NCI-H1048 (cell line): ENCODE measurements at places on chromosomes 16 and 17.

GRCh38 chr16:77250400-77250799 is 51.2 kb downstream of the SYCE1L start:
- no peak for DNase-seq

- no peak for DNase-seq
Measured at GRCh38 chr17:56581635-56582627, 11.6 kb upstream of the NOG start.

GRCh38 chr17:50949989-50950877 is 84.1 kb upstream of the TOB1 start:
- DNase-seq = no peak

GRCh38 chr17:14777291-14777690 is 476.4 kb downstream of the HS3ST3B1 start:
- no peak for DNase-seq

DNA sequence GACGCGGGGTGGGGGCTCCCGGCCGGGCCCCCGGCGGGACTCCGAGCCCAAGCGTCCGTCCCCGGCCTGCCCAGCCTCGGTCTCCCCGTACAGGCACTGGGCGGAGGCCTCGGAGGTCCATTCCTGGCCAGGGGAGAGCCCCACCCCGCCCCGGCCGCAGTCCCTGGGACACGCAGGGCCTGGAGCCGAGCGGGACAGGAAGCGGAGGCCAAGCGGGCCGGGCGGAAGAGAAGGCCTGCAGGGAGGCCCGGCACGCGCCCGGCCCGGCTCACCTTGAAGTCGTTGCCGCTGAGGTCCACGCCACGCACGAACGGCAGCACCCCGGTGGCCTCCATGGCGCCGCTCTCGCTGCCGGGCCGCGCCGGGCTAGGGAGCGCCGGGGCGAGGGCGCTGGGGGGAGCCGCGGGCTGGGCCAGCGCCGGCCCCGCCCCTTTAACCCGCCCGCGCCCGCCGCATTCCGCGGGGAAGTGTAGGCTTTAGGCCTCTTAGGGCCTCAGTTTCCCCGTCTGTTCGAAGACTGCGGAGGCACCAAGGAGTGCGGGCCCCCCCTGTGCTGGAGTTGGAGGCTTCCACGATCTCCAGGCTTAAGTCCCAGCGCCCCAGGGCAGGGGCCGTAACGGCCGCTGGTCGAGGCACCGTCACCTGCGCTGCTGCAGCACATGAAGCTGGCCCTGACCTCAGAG is at the start of gene FLII:
FLII (minus strand) TSS at position 383 of the 683 bp plus-strand sequence; CDS start at position 335, 48 bp downstream.
- no peak for DNase-seq

- no peak for DNase-seq
Measured at GRCh38 chr17:57818066-57818465, 31.8 kb downstream of the MRPS23 start.

- no peak for DNase-seq
Measured at GRCh38 chr16:74713325-74713724, 12.7 kb upstream of the MLKL start.
